ENCODE measurements at places on chromosomes 13 and 19.

GRCh38 chr13:109412283-109412901 lies 374.0 kb downstream of the IRS2 start:
- DNase-seq: no peak

DNA sequence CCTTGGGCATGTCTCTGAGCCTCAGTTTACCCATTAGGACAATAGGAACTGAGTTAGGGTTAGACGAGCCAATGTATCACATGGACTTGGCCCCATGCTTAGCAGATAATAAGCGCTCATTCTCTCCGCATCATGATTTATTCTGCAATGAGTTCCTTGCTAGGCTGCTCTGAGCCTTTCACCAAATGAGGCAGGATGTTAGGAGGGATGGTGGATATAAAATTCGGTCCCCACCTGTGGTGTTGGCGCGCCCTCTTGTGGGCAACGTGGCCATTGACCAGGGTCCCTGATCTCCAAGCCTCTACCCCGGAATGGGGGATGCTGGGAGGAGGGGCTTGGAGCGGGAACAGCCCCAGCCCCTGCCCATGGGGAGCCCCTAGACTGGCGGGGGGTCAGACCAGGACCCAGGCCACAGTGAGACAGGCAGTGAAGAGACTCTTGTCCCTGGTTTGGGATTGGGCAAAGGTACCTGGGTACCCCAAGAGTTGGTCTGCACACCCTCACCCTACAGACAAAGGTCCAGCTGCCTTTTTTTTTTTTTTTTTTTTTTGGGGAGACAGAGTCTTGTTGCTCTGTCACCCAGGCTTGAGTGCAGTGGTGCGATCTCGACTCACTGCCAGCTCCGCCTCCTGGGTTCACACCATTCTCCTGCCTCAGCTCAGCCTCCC lies 43.9 kb downstream of the CERS4 start:
- peak; percentile 74 for DNase-seq

DNA sequence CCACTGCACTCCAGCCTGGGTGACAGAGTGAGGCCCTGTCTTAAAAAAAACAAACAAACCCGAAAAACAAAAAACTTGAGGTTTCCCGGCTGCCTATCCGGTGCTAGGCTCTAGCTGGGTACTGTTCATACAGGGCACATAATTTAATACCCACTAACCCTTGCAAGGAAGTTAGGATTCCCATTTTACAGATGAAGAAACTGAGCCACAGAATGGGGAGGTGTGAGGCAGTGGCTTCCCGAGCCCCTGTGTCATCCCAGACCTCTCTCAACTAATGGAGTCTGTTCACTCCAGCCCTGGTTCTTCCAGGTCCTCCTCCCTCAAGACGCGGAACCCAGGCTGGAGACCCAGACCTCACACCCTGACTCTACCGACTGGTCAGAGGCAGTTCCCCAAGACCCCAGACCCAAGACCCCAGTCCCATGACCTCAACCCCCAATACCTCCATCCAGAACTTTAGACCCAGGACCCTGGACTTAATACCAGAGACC lies 576 bp downstream of the APBA3 start:
- DNase-seq: no peak

DNA sequence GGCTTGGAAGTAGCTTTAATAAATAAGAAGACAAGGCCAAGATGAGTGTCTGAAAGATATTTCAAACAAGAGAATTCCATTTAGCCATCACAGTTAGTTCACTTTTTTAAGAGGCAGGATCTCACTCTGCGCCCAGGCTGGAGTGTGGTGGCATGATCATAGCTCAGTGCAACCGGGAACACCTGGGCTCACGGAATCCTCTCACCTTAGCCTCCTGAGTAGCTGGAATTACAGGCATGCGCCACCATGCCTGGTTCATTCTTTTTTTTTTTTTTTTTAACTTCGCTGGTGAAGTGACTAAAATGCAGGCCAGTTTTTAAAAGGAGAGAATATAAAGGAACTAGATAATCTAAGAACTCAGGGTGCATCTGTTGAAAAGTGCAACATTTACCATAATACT lies 200.3 kb downstream of the KCTD12 start:
- no peak for DNase-seq
